ENCODE measurements at places on chromosomes 1 and 21.

DNA sequence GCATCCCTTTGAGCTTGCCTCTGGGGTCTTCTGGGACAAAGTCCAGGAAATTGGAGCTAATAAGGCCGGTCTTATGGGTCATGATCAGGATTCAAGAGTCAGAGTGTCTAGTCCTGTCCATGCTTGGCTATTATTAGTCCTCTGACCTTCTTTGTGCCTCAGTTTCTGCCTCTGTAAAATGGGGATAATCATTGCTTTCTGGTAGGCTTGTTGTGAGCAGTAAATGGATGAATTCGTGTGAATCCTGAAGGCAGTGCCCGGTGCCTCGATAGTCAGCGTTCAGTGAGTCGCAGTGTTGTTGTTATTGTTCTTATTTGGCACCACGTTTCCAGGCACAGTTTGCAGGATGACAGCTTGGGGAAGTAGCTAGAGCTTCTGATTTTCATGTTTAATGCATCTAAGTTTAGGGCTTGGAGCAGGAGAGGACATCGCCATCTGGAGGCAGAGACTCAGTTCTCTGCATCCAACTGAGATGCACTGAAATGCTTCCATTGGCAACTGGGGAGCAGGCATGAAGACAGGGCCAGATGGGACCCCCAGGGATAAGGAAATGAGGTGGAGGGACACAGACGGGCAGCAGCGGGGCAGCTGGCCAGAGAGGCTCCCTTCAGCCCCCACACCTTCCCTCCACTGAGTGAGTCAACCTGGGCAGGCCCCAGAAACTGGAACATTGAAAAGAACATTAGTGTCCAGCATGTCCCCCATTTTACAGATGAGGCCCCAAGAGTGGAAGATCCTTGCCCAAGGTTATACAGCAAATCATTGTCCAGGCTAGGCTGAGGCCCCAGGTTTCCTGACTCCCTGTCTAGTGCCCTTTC is 160.3 kb downstream of the PTPRU start:
- DNase-seq, result peak; percentile 17

- DNase-seq, result no peak
Measured at GRCh38 chr21:45293220-45293725, 5.6 kb upstream of the POFUT2 start.

- no peak for DNase-seq
Measured at GRCh38 chr1:6003568-6004411, 11.6 kb upstream of the NPHP4 start.

DNA sequence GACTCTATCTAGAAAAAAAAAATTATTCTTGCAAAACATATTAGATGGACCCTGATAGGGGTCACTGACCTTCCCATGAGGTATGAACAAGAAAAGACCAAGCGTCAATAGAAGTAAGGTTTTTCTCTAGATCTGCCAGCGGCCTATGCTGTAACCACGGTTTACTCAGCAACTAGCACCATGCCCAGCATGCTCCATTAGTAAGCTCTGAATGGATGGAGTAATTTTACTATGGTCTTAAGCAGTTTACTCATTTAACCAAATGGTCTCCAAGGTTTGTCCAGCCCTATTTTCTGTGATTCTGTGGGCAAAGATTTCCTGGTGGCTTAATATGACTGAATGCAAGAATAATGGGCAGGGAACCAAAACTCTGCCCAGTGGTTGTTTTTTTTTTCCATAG is 113.9 kb downstream of the ADSS2 start:
- DNase-seq, result no peak

DNA sequence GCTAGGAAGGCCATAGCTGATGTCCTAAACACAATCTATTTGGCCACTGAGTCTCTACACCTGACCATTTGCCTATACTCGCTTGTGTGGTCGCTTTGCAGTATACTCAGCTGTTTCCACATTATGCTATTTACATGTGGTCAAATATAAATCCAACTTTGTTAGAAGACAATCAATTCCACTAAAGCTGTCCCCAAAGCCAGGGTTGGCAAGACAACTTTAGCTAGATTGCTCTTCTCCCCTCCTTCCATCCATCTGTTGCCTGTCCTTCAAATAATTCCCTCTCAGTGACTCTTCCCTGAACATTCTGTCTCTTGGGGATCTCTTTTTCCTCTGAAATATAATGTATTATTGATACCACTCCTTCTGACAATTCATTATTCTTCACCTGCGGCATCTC is 30.1 kb downstream of the AVPR1B start:
- DNase-seq, result no peak

DNA sequence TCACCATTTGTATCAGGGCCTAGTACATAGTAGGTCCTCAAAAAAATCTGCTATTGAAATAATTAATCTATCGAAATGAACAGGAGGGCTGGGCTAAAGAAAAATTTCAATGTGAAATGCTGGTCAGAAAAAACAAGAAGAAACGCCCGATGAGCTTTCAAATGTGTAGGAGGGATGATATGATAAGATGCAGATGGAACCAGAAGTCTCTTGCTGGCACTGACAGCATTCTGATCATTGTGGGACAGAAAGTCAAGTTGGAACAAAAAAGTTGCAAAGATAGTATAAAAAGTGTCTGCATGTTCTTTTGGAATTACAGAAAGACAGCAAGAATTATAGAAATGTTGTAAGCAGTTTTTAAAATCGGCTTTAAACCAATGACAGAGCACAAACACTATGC is 11.1 kb downstream of the G0S2 start:
- DNase-seq, result no peak

- no peak for DNase-seq
Measured at GRCh38 chr21:38952890-38953289, 147.2 kb downstream of the ETS2 start.

All from fibroblast of upper back skin (primary cell).